Esophagus mucosa (tissue), 1 donor: ENCODE measurements at places on chromosomes 3 and 15. TPM values are rescaled to one million over a fixed set of nuclear protein-coding genes. Genes with fewer than 3 reads are reported as not detected.
A peak's percentile ranks its signal among the peaks of the same experiment; 100 is the strongest.

Gene SHC4
- total RNA-seq = not detected

Gene TTLL13
- not detected for total RNA-seq

- ATAC-seq = no peak
Observed at GRCh38 chr3:149167898-149168297, 38.5 kb downstream of the HPS3 start.

GRCh38 chr3:127949446-127950055 is 34.5 kb downstream of the KBTBD12 start:
- ATAC-seq = no peak

DNA sequence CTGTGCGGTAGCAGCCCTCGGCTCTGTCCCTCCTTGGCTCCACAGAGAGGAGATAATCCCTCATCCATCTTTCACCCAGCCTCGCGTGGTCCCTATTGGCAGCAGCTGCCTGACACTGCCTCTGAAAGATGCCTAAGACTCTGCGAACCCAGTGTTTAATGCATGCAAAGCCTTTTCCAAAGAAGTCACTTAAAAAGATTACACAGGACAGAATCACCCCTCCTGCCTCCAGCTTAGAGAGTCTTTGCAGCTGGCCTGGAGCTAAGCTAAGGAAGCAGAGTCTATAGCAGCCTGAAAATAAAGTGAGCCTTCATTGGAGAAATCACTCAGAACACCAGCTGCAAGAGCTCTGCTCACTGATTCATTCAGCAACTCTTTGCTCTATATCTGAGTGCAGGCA is 247.2 kb downstream of the SHQ1 start:
- ATAC-seq = no peak

Gene MYZAP
- 19.8 TPM for total RNA-seq

DNA sequence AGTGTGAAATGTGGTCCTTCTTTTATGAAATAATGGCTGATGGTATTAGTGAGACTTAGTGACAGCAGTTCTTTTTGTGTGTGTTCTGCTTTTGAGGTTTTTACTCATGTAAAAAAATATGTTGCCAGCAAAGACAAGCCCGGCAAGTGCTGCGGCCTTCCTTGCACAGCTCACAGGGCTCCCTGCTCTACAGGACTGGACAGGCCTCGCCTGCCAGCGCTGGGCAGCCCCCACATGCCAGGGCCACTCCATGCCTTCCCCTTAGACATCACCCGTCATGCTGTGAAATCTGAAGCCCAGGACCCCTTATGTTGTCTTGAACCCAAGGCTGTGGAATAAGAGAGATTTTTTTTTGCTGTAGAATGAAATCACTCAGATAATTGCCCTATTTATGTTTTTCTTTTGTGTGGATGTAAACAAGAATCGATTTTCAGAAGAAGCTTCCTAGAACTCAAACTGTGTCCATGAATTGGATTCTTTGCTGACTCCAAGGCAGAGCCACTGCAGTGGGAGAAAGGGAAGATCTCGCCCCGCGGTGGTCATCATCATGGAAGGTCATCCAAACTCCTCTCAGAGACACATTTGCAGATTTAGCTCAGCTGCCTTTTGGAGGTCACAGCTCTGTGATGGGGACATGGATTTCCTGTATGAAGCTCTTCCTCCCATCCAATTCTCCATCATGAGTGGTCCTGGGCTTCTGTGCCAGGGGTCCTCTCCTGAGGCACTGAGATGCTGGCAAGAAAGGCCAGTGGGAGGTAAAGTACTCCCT is 150.8 kb downstream of the ATP10A start:
- no peak for ATAC-seq

DNA sequence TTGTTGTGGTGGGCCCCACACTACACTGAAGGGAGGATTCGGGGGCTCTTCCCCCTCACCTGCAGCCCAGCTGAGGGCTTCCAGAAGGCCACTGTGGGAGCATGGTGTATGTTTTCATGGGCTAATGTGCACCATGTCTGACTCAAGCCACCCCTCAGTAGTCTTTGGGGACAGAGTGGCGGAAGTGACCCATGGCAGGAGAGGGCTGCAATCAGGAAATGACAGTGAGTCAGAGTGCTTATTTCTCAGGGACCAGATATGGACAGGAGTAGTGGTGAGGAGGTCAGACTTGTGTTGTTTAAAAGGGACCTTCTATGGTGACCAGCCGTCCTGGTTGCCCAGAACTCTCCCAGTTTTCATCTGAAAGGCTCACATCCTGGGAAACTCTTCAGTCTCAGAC is 32.8 kb upstream of the SLC9A9 start:
- ATAC-seq = no peak

Gene PROK2
- total RNA-seq = not detected

Gene CPEB1
- total RNA-seq = 0.12 TPM

Gene EPB42
- total RNA-seq = not detected

DNA sequence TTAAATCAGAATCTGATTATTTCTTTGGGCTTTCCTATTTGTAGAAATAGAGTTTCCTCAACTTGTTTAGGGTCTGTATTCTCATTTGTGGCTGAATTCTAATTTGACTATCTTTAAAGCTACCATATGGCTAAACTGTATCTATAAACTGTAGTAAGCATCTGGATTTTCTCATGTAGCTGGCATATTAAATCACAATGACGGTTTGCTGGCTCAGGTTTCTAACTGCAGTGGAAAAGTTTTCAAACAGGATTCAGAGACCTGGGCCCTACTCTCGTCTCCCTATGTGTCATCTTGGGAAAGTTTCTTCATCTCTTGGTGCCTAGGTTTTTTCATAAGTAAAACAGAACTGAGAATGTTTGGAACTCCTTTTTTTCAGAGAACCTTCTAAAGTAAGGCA is 68.3 kb downstream of the GALK2 start:
- ATAC-seq = no peak

Gene LNP1
- total RNA-seq = 0.64 TPM

- ATAC-seq = no peak
Observed at GRCh38 chr15:51696566-51696965, 15.3 kb downstream of the SCG3 start.

DNA sequence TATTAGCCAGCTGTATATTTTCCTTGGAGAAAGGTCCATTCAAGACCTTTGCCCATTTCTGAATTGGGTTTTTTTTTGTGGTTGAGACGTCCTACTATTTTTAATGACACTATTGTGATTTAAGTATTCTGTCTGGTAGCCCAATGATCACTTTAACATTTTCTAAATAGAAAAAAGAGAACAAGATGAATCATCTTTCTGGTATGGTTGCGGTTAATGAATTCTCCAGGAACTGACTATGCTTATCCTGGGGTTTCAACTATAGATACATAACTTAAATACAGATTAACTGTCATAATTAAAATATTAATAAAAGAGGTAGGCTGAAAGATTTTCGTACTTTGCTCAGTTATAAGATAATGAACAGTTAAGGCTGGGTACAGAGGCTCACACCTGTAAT is 51.9 kb downstream of the PBRM1 start:
- ATAC-seq = no peak

- ATAC-seq = no peak
Observed at GRCh38 chr3:144822671-144823070, 851.0 kb downstream of the DIPK2A start.

- ATAC-seq = no peak
Observed at GRCh38 chr3:140580746-140581145, 97.1 kb upstream of the TRIM42 start.

DNA sequence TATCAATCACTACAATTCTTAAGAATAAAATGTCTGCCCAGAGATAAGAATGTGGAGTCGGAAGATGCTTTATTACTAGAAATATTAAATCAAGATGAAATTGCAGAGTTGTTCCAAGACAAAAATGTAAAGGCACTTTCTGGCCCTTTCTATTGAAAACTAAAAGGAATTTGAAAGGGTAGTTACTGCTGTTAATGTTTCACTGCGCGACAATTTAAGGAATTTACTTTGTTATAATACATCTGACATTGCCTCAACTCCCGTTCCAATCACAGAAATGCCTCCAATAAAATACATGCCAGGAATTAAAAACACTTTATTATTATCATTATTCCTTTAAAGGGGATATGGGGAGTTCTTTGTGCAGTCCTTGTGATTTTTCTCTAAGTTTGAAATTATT is 26.4 kb downstream of the RSL24D1 start:
- no peak for ATAC-seq

GRCh38 chr15:91411586-91411985 is 311.5 kb downstream of the SV2B start:
- no peak for ATAC-seq

DNA sequence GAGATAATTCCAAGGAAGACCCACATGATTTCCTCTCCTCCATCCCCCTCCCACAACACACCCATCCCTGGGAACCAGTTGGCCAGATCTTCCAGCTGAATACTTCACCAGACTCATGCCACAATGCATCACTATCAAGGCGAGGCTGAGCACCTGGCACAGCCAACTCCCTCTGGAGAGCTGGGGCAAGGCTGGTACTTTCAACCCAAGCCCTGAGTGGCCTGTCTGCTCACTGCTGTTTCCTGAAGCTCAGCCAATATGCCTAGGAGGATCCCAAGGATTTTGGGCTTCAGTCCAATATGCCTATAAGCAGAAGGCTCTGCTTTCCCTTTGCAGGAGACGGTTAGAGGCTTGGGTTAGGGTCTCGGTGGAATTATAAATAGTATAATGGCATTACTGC is 90.9 kb upstream of the NEO1 start:
- no peak for ATAC-seq

- ATAC-seq = peak; percentile 50
Observed at GRCh38 chr3:16072420-16073110, 101.9 kb upstream of the GALNT15 start.

GRCh38 chr3:97736928-97737327 is 27.6 kb upstream of the ARL6 start:
- no peak for ATAC-seq

DNA sequence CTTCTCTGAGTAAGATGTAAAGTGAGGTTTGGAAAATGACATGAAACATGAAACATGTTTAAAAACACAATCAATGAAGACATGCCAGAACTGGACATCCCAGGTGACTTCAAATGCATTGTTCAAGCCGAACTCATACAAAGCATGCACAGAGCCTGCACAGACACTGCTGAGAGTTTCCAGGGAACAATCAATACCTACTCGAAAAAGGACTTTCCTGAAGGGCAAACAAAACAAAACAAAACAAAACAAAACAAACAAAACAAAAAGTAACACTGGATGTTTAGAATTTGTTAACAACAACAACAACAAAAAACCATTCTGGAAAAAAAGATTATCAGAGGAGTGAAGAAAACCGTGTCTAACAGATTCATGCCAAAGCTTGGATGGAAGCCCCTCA is 10.5 kb upstream of the TM4SF19 start:
- ATAC-seq = no peak

Gene GOLGA8A
- total RNA-seq = 10.6 TPM

- ATAC-seq = no peak
Observed at GRCh38 chr3:13071695-13072094, 1.5 kb downstream of the IQSEC1 start.

DNA sequence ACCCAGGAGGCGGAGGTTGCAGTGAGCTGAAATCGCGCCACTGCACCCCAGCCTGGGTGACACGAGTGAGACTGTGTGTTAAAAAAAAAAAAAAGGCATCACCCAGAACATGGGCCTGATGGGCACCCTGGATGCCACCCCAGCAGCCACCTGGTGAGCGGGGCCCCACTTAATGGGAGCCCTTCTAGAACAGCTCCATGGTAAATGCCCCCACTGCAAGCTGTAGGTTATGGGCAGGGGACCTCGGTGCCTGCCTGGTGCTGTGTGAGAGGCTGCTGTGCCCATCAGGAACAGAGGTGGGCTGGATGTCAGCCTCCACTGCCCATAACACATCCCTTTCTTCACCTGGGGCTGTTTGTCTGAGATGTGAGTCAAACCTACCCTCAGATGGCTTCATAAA is 156.2 kb upstream of the MEF2A start:
- no peak for ATAC-seq

- peak; percentile 26 for ATAC-seq
Observed at GRCh38 chr3:97822359-97822775, 556 bp downstream of the CRYBG3 start.

DNA sequence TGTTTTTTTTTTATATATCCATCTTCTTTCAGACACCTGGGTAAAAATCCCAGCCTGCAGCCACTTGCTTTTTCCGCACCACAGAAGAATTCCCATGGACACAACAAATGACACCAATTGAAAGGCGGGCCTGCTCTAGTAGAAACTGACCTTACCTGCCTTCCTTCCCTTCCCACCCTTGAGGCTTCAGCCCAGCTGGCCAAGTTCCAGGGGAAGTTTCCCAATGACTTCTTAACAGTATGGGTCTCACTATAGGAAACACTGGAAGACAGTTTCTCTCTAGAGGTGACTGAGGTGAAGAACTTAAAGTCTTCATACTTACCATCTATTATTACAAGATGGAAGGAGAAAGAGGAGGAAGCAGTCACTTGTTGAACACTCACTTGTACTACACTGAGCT is 714.2 kb upstream of the NR2F2 start:
- no peak for ATAC-seq

Gene SEMA3G
- total RNA-seq = 2.7 TPM

GRCh38 chr15:82298520-82298919 is 35.9 kb downstream of the SAXO2 start:
- ATAC-seq = no peak

Gene EBLN2
- total RNA-seq = 2.1 TPM

- ATAC-seq = no peak
Observed at GRCh38 chr15:49990835-49991545, 128.0 kb downstream of the ATP8B4 start.

Gene MOBP
- total RNA-seq = not detected

- ATAC-seq = no peak
Observed at GRCh38 chr3:126481808-126482502, 6.3 kb upstream of the ZXDC start.

DNA sequence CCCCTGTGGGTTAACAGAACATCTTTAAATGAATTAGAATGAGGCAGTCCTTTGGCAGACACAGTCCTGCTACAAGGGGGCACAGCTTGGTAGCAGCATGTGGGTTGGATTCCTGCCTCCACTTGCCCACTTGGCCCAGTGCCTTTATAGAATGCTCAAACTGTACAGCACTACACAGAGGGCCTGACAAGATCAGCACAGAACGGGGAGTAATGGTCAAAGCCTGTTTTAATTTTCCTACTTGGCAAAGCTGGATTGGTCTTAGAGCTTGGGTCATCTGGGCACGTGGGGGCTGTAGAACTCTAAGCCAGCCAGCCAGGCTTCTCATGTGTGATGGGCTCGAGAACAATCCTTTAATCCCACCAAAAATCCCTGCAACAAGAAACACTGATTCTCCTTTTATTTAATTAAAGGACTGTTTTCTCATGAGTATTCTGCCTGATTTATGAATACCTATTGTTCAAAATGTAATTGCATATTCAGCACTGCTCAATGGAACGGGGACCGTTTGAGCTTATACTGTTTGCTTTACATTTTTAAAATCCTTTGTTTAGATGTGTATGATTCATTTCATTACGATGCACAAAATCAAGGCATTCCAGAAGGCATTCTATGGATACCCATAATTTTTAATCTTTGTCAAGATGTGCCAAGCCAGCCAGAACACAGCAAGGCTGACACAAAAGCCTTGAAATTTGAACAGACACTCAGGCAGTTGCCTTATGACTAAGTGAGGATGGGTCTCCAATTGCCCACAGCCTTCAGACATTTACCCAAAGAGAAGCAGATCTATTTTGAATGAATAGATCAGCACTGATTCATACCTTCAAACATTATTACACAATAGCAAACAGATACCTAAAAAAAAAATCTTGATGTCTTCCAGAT is 249.3 kb upstream of the TGFBR2 start:
- peak; percentile 70 for ATAC-seq

GRCh38 chr15:74954515-74954914 is 2.1 kb downstream of the RPP25 start:
- ATAC-seq = no peak

- no peak for ATAC-seq
Observed at GRCh38 chr3:112751061-112751460, 95.6 kb downstream of the CD200R1L start.
